ENCODE measurements at places on chromosomes 7 and 10.

DNA sequence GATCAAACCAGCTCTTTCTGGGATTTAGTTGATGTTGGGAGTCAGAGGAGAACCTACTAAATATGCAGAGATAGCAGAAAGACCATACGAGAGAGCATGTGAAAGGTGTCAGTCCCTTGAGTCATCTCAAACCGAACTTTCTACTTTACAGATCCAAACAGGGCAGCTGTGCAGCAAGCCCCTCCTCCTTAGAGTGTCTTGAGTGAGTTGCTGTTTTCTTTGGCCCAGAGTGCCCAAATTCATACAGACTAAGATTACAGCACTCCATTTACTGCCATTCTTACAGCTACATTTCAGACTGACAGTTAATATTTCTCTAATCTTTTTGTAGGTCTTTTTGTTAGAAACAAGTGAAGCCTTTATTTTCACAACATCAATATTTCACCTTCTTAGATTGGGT, 53.4 kb downstream of the NRCAM start:
- DNase-seq = no peak

- DNase-seq = no peak
These were observed 67.3 kb upstream of the VWC2 start for GRCh38 chr7:49706106-49706505.

GRCh38 chr10:35640951-35641675, 983 bp downstream of the FZD8 start:
- no peak for DNase-seq

DNA sequence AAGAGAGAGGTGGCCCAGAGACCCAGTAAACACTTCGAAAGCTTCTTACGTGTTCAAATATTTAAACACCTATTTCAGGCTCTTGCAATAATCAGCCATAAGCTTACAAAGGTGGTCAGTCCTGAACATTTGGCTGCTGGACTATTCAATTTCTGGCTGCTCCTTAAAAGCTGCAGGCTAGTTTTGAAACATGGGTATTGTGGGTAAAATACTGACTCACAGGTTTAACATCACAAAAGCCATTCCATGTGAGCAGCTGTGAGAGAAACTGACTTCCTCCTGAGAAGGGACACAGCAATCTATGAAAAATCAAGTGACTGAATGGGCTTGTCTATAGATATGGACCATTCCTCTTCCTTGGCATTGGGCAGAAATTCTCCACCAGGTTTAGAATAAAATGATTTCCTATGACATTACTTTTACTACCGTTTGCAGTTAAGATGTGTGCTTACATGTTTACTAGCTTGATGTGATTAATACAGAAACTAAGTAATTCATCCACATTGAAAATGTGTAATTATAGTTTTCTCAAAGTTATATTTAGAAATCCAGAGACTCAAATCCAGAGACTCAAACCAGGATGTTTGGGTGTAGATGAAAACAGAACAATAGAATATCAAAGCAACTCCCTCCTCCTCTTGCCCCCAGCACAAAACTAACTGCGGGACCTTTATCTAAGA, 252.3 kb downstream of the GATA3 start:
- no peak for DNase-seq

GRCh38 chr10:128570319-128570995, 444.2 kb upstream of the MKI67 start:
- no peak for DNase-seq

GRCh38 chr10:79898597-79899325, 50.1 kb downstream of the SFTPD start:
- DNase-seq = no peak

DNA sequence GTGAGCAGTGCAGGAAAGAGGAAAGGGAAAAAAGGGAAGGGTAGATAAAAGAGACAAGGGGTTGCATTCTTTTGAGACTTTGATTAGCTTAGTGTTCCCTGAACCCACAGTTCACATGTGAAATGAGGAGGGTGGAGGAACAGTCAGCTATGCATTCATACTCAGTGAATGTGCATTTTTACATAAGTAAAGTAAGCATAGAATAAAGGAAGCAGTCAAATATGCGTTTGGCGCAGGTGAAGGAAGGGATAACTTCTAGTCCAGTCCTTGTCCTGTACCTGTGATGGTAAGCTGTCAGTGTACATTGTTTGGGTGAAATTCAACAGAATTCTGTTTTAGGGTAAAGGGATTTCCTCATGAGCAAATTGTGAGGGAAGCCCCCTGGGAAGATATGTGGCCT, 28.1 kb downstream of the HK1 start:
- no peak for DNase-seq

DNA sequence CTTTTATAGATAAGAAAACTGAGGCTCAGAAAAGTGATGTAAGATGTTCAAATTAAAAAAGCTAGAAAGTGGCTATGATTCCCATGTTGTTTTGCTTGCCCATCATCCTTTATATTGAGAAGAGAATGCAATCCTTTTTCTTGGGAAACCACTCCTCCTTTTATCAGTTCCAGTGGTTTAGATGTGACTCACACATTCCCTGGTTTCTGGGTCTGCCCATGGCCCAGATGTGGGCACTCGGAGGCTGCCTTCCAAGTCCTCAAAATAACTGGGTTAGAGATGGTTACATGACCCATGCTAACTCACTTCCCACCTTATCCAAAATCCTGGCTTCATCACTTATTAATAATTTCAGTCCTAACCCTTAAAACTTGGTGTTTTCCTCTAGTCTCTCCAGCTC, 550.0 kb downstream of the MDFIC start:
- DNase-seq = no peak

DNA sequence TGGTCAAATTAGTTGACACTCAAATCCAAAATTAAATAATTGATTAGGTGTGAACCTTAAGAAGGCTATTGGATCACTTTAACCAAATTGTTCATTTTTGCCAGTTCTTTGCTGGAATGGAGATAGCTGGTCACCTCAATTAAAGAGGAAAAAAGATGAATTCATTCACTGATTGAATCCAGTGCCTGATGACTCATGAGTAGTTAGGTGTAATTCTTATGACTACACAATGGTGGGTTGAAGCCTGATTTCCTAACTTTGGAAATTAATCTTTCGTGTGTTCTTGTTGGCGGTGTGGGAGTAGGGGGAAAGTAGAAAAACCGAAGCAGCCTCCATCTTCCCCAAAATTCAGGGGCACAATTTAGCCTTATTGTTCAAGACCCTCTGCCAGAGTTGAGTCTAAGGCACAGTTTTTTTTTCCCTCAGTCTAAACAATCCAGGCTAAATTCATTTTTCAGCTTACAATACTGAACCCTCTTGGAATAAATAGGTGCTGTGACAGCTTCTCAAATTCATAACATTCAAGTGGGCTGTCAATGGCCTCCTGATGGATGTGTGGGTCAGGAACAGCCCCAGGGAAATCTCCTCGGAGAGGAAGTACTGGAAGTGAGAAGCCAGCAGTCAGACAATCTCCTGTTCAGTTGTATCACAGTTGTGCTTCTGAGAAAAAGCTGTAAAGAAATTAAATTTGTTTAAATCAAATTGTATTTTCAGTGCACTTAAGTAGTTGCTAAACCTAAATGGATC, 356.6 kb downstream of the BBS9 start:
- DNase-seq = no peak

GRCh38 chr10:728603-729002, 39.1 kb upstream of the DIP2C start:
- no peak for DNase-seq

GRCh38 chr7:145584401-145584800, 532.2 kb upstream of the CNTNAP2 start:
- no peak for DNase-seq

GRCh38 chr7:101923602-101923985, 106.2 kb downstream of the CUX1 start:
- DNase-seq = no peak

- no peak for DNase-seq
These were observed 149.2 kb downstream of the PLPP4 start for GRCh38 chr10:120606051-120606764.

DNA sequence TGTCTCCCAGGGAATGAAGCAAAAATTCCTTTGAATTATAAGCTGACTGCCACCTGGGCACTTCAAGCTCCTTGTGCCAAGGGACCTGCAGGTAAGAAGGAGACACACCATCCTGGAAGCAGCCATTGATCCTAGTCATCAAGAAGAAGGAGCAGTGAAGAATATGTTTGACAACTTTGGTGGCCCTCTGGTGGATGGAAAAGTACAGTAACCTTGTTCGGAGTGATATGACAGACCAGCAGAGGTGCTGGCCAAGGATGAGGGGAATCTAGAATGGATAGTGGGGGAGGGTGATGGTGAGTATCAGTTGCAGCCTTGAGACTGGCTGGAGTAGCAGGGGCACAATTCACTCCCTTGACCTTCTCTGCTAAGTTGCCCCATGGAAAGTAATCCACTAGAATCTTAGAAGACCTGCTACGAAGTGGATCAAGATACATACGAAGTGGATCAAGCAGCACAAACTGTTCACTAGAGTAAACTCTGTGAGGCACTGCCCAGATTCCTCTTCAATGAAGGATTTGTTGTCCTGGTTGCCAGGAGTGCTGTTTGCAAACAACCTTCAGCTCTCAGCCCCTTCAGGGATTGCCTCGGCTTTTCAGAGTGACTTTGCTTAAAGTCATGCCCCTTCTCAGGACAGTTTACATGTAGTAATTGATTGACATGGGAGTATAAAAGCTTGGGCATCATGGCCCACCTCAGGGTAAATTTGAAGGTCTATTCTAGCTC, 44.8 kb upstream of the ORC5 start:
- DNase-seq = no peak

- no peak for DNase-seq
These were observed 285.2 kb downstream of the DNAJB6 start for GRCh38 chr7:157622000-157622399.

GRCh38 chr10:55283031-55283430, 482.0 kb upstream of the PCDH15 start:
- no peak for DNase-seq

DNA sequence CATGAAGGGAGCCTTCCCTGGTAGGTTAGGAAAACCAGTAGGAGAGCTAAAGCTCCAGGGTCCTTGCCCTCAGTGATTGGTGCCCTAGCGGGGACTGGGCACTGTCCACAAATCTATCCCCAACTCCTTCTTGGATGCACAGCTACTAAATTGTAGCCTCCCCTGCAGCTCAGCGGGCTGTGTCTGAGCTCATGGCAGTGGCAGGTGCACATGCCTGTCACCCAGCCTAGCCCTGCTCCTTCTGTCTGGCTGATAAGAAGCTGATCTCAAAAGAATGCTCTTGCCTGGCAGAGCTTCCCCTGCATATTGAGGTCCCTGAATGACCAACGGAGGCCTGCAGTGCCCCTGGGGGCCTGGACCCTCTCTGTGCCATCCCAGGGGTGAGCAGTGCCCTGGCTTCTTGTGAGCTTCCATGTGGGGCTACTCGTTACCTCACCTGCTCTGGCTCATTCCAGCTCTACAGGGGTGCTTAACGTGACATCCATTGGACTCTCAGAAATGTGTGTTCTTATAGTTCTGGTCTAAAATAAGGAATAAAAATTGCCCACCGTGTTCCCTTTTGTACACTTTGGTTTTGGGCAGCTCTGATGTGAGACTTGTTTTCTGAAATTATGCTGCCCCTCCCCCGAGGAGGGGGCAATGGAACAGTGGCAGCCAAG, 59.8 kb upstream of the ANTXRL start:
- no peak for DNase-seq

GRCh38 chr10:104043854-104044253, 41.8 kb downstream of the COL17A1 start:
- no peak for DNase-seq

DNA sequence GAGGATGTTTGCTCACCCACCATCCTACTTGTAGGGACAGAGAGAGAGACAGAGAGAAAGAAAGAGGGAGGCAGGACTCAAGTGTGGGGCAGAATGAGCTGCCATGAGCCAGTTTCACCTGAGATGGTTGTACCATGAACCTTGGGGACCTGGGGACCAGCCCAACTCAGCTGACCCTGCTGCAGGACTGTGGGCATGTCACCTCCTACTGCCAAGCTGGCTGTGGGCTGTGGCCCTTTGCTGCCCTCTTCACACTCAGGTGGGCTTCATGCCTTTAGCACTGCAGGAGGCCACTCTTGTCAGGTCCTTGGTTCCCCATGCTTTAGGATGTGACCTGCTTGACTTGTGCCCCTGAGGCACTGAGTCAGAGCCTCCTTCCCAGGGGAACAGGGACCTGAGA, 108.2 kb upstream of the PCBD1 start:
- no peak for DNase-seq

GRCh38 chr10:67853512-67853911, 15.5 kb upstream of the DNAJC12 start:
- DNase-seq = no peak

DNA sequence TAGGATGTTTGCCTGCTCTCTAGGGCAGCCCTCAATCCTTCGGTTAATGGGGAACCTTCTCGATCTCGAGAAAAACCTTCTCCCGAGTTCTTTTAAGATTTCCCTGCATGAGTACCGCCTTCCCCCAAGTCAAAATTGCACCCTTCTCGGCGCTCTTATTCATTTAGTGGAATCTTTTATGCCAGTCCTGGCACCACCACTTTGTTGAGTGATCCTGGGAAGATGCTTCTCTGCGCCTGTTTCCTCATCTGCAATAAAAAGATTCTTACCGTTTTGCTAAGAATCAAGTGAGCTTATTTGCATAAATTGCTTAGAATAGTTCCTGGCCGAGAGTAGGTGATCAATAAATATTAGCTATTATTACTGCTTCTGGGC, 697 bp downstream of the ARPC1A start:
- DNase-seq = no peak

- DNase-seq = no peak
These were observed 104.4 kb upstream of the MACROH2A2 start for GRCh38 chr10:69948261-69948660.

- no peak for DNase-seq
These were observed 168.7 kb upstream of the LYZL1 start for GRCh38 chr10:29120216-29120615.

GRCh38 chr10:4902571-4903011, 60.6 kb upstream of the AKR1C1 start:
- DNase-seq = peak; percentile 29

- no peak for DNase-seq
These were observed 254.6 kb downstream of the PTEN start for GRCh38 chr10:88117869-88118632.

- no peak for DNase-seq
These were observed 40.4 kb downstream of the RASGEF1A start for GRCh38 chr10:43226441-43226840.

GRCh38 chr10:43372765-43373361, 1.4 kb downstream of the FXYD4 start:
- DNase-seq = no peak

DNA sequence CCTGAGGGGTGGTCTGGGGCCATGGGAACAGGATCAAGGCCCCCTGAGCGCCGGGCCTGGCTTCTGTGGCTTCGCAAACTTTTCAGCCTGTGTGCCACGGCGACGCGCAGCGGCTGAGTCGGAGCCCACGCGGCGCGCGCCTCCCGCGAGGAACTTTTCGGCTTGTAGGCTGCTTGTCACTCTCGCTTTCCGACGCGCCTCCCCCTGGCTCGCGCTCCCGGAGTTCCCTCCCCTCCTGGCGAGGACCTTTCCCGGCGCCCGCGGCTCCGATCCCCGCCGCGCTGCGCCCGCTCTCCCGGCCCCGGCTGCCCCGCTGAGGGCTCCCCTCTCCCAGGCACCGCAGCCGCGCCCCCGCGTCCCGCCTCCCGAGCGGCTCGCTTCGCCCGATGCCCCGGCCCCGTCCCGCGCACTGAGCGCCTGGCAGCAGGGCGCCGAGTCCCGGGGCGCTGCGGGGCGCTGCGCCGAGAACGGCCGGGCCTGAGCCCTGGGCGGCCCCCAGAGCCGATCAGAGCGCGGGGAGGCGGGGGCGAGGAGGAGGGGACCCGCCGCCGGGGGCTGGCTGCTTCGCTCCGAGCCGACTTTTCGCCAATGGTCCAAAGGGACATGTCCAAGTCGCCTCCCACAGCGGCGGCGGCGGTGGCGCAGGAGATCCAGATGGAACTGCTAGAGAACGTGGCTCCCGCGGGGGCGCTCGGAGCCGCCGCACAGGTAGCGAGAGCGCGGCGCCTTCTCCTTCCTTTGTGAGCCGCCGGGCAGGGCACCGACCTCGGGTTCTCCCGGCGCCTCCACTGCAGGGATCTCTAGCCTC, at the start of gene CACNB2:
Gene CACNB2 (plus strand): TSS at position 276 of the 808 bp plus-strand sequence.
- no peak for DNase-seq

Measured in thoracic aorta (tissue), 2 donors.